Stimulated activated CD8-positive, alpha-beta memory T cell treated with anti-CD3 and anti-CD28 coated beads, Interleukin-2, amount 100 ng/mL, for 48 hours (primary cell): ENCODE measurements at places on chromosomes 12 and 14.

DNA sequence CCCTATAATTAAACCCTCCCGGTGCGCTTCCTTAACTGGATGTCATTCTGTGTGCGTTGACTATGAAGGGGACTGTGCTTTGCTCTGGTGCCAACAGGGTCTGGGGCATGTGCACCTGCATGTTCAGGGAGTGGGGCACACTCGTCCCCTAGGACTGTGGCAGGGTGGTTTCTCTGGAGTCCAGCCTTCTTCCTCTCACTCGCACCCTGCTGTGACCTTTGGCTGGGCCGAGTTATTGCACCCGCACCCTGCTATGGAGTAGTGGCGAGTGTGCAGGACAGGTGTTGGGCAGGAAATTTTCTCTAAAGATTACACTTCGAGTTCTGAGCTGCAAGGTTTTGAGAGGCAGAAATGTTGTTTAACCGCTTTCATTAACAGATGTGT lies 138.9 kb downstream of the PLXNC1 start:
- DNase-seq, result no peak

DNA sequence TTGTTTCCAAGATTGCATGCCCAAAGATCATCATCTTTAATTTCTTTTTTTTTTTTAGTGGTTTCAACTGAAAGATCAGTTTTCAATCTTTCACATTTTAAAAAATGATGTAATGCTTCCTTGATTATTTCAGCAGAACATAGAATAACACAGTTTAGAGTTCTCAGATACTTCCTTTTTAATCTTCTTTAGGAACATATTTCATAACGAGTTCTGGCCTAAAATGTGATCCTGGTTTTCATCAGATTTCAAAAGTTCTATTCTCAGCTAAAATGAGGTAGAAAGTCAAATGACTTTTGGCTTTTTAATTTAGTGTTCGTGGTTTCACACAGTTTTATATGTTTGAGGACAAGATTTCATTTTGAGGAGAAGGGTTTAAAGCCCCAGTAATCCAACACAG lies 40.0 kb upstream of the NR1H4 start:
- no peak for DNase-seq

GRCh38 chr14:95500772-95501401 lies 15.6 kb downstream of the SYNE3 start:
- no peak for DNase-seq

DNA sequence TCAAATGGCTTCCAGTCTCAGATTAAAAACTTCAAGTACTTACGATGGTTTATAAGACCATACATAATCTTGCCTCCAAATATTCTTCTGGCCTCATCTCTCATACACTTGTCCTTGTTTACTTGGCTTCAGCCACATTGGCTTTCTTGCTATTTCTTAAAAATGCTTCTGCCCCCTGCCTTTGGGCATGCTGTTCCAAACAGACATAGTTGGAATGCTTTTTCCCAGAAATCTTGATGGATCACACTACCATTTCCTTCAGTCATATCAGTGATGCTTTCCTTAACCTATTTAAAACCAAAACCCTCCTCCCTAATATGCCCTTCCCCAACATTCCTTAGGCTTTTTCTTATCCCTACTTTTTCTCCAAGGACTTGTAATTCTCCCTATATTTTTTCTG lies 74.4 kb upstream of the PAWR start:
- DNase-seq, result no peak

- no peak for DNase-seq
Observed at GRCh38 chr12:105677672-105678071, 347.2 kb downstream of the C12orf75 start.

DNA sequence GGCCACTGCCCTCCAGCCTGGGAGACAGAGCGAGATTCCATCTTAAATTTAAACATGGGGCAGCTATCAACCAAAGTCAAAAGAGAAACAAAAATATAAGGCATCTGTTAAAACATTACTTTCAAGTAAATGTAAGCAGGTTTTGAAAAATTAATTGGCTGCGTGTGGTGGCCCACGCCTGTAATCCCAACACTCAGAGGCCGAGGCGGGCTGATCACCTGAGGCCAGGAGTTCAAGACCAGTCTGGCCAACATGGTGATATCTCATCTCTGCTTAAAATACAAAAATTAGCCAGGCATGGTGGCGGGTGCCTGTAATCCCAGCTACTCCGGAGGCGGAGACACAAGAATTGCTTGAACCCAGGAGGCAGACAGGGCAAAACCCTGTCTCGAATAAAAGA lies 82.7 kb downstream of the PLEKHA5 start:
- no peak for DNase-seq

- no peak for DNase-seq
Observed at GRCh38 chr12:76666290-76666835, 97.6 kb upstream of the ZDHHC17 start.

DNA sequence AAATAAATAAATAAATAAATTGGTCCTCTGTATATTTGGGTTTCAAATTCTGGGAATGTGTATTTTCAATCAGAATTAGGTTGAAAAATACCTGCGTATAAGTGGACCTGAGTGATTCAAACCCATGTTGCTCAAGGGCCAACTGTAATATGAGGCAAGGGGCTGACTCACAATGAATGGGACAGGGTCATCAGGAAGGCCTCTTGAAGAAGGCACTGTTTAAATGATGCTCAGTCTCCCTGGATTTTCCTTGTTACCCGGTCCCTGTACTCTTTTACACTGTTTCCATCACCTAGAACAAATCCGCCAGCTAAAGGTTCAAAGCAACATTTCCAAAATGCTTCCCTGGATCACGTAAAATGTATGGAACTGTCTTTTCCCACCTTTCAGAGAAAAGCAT lies 3.8 kb downstream of the PSMB5 start:
- DNase-seq, result no peak

- DNase-seq, result no peak
Observed at GRCh38 chr14:71418532-71419245, 511.4 kb downstream of the PCNX1 start.

- DNase-seq, result no peak
Observed at GRCh38 chr12:15423629-15424028, 101.3 kb downstream of the PTPRO start.

- DNase-seq, result no peak
Observed at GRCh38 chr12:86376052-86376451, 119.9 kb upstream of the MGAT4C start.

- DNase-seq, result no peak
Observed at GRCh38 chr12:130606231-130606630, 109.9 kb downstream of the RIMBP2 start.

DNA sequence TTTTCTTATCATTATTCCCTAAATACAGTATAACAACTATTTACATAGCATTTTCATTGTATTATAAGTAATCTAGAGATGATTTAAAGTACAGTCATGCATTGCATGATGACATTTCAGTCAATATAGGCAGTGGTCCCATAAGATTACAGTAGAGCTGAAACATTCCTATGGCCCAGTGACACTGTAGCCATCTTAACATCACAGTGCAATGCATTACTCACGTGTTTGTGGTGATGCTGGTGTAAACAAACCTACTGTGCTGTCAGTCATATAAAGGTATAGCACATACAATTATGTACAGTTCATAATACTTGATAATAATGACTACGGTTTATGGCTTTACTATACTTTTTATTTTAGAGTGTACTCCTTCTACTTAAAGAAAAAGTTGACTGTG lies 13.3 kb downstream of the LLPH start:
- DNase-seq, result no peak

DNA sequence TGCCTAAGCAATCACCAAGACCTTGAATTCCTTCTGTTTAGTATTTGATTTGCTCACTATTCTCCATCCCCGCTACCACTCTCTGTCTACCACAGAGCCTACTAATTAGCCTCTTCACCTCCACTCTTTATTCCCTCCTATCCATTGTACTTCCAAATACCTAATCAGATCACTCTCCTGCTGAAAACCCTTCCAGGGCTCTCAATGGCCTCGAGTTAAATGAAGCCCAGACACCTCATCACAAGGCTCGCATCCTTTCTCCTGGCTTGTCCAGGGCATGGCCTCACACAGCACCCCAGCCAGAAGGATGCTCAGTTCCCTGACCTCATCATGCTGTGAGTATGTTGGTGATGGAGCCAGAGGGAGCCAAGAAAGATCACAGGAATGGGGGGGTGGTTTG lies 71.4 kb upstream of the PRMT8 start:
- no peak for DNase-seq

GRCh38 chr14:34710744-34711143 lies 3.6 kb downstream of the CFL2 start:
- DNase-seq, result no peak

GRCh38 chr12:25502118-25502517 lies 51.0 kb downstream of the LMNTD1 start:
- DNase-seq, result no peak

- no peak for DNase-seq
Observed at GRCh38 chr12:879641-880040, 69.9 kb downstream of the RAD52 start.

GRCh38 chr12:49296034-49296835 lies 1.3 kb downstream of the PRPH start:
- peak; percentile 68 for DNase-seq

- DNase-seq, result no peak
Observed at GRCh38 chr12:96170328-96170727, 23.8 kb upstream of the ELK3 start.

DNA sequence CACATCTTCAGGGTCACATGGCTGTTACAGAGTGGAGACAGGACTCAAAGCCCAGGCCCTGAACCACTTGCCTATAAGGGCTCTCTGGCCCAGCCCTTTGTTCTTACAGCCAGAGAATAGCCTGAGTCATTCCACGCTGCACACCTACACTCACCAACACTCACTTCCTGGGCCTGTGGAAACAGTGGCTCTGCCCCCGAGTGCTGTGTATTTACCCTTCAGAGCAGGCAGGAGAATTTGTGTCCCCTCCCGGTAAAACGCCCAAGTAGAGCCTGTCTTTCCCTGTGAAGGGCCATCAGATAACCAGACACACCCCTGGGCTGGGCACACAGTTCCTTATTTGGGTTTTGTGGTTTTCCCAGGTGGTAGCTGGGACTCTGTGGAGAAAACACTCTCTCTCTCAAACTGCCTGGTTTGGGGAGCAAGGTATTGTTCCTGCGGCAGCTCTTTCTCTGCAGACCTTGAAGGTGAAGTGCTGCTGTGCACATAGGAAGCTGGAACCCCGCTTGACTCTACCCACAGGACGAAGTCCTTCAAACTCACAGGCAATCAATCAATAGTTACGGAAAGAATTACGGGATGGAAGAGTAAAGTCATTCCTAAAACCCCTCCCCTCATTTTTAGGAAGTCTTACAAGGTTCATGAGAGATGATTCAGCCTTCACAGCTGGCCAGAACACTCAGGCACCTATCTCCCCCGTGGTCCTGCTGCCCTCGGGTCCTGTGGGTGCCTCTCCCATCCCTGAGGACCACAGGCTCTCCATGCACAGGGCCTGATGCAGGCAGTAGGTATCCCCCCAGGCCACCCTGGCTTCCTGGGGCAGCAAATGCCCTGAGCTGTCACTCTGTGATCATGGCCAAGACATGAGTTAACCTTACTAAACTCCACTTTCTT lies 20.3 kb downstream of the FIGNL2 start:
- DNase-seq, result peak; percentile 53

DNA sequence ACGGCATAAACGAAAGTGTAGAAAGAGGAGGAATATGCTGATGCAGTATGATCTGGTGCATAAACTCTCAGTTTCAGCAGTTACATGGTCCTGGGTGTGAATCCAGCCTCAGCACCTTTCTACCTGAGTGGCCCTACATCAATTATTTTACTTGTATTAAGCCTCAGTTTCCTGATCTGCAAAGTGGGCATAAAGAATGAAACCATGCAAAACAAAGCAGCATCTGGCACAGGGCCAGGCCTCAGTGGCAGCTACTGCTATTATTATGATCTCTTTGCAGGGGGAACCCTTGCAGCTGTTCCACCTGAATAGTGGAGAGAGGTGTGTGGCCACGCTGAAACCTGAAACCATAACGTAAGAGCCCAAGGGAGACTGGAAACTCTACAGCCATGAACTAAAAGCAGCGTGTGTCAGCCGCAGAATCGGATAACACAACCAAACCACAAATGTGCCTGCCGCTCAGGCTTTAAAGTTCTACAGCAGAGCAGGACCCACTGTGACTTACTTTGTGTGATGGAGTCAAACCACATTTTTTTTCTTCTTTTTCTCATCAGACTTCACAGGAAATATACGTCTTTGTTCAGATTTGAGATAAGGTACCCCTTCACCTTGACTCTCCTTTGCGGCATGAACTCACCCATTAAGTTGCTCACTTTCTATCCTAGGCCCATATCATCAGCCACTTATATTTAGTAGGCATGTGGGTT lies 29.2 kb upstream of the FOS start:
- DNase-seq, result peak; percentile 74

- DNase-seq, result no peak
Observed at GRCh38 chr14:104392001-104392395, 187.6 kb upstream of the C14orf180 start.

DNA sequence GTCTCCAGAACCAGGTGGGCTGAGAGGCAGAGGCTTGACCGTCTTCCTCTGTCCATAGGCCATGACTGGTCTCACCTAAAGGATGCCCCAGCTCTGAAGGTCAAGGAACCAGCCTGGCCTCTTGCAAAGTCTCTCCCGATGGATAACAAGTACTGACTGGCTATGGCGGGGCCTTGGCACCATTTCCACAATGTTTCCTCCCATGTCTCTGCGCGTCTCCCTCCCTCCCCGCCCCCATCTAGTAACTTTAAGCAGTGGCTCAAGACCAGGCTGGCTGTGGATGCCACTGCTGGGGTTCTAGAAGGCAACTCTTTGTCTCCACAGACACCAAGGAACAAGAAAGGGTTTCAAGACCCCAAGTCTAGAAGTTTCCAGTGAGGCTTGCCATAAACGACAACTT lies 275.5 kb downstream of the DPF3 start:
- DNase-seq, result no peak

- no peak for DNase-seq
Observed at GRCh38 chr14:90620568-90621077, 195.6 kb downstream of the TTC7B start.
